Panc1 (cell line): ENCODE measurements at places on chromosomes 11 and 22.

DNA sequence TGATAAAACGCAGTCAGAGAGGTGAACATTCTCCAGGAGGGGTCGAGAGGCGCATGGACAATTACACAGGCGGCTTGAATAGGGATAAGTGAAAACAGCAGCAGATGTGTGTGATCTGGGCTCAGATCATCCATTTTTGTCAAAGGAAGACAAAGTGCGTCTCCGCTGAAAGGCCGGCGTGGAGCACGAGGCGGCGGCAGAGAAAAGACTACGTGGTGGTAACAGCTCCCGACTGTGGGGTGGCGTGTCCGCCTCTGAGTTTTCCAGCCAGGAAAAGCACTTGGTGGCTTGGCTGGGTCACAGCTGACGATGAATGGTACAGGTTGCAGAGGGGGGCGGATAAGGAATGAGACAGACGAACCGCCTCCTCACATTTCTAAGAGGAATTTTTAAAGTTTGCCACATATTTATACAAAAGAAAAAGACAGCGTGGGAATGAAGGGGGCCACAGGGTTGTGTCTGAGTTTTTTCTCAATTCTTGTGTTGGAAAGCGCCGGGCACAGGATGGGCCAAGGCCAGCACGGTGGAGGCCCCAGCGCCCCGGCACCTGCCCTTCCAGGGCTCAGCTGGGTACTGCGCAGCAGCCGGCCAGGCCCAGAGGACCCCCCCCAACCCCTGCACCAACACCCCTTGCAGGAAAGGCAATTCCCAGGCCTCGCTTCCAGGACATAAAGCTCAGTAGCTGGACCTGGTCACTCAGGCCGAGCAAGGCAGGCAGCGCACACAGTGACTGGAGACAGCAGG, 80.4 kb downstream of the TRMU start:
- DNase-seq, result no peak

- DNase-seq, result no peak
Measured at GRCh38 chr11:61125310-61125684, 23.0 kb downstream of the CD5 start.

DNA sequence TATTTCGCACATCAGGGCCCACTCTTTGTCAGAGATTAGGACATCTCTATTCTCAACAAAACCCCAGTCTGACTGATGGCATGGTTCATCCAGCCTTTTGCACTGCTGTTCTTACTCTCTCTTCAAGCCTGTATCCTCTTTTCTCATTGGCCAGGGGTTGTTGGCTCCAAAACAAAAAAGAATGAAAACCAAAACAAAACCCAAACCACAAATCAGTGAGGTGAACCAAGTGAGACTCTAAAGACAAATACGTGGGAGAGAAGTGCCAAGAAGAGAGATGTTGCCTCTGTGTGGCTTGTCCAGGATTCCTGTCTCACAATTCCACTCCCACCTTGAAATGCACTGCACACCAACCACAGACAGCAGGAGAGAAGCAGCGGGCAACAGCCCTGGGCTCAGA, 278.9 kb upstream of the NARS2 start:
- DNase-seq, result no peak

DNA sequence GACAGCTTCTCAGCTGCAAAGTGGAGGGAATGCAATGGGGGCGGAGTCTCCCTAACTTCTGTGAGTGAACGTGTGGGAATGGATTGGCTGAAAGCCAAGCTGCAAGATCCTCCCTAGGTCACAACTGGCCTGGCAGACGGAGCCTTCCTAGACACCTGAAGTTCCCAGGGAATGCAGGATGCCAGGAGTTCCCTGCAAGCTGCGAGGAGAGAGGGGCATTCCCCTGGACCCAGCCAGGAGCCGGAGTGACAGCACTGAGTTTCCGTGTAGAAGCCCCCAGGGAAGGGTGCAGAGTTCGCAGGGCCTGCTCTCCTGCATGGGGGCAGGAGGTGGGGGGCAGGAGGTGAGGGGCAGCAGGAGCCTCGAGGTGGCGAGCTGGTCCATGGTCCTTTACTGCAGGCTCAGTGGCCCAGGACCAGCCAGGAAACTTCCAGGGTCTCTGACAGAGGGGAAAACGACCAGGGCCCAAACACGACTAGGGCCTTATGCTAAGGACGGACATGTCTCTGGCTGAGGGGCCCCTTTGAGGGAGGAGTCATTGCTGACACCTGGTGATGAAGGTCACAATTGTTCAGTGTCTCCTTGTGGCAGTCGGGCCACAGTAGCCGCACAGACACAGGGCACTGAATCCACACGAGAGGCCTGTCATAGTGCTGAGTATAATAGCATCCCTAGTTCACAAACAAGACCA, 141.4 kb downstream of the FBXO7 start:
- DNase-seq, result no peak

DNA sequence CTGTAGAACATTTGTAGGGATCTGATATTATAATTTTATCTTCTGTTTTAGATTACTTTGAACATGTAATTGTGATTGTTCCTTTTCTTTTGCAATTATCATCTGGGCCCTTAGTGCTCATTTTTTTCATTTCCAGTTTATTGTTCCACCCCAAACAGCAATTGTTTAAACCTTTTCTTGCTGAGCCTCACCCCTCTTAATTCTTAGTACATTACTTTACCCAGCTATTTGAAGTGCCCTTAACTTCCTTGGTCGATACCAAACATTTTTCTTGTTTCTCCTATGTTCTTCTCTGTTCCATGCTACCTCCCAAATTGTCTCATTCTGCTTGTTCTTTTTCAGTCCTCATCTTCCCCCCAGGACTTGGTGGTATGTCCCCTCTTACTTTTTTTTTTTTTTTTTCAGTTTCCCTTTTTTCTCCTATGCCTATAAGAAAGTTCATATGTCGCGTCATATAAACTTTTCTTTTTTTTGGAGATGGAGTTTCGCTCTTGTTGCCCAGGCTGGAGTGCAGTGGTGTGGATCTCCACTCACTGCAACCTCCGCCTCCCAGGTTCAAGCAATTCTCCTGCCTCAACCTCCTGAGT, 3.5 kb downstream of the CUL5 start:
- DNase-seq, result no peak

- DNase-seq, result no peak
Measured at GRCh38 chr11:15055620-15056356, 17.6 kb upstream of the CALCB start.

- no peak for DNase-seq
Measured at GRCh38 chr11:35241083-35241482, 102.1 kb downstream of the CD44 start.

GRCh38 chr11:19648321-19648720, 64.3 kb upstream of the NAV2 start:
- no peak for DNase-seq

DNA sequence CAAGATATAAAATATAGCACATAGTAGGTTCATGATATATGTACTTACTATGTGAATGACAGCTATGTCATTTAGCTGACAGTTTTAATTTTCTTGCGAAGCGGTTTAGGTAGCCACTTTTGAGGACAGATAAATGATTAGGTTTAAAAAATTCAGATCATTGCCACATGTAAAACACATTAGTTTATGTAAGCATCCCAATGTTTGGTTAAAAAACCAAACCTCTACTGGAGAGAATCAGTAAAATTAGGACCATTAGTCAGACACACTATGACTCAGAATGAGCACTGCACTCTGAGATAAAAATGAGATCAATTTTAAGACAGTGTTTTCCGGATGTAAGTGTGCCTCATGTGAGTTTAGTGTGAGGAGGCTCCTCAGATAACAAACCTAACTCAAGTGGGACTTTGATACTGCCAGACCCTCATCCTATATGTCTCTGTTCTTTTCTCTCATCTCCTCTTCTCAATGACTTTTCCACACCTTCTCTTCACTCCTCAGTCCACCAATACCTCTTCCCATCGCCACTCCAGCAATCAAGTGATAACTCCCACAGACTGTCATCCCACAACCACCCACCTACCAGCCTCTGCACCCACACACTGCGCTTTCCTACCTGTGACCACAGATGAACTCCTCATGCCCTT, 6.8 kb upstream of the OR2AT4 start:
- no peak for DNase-seq

DNA sequence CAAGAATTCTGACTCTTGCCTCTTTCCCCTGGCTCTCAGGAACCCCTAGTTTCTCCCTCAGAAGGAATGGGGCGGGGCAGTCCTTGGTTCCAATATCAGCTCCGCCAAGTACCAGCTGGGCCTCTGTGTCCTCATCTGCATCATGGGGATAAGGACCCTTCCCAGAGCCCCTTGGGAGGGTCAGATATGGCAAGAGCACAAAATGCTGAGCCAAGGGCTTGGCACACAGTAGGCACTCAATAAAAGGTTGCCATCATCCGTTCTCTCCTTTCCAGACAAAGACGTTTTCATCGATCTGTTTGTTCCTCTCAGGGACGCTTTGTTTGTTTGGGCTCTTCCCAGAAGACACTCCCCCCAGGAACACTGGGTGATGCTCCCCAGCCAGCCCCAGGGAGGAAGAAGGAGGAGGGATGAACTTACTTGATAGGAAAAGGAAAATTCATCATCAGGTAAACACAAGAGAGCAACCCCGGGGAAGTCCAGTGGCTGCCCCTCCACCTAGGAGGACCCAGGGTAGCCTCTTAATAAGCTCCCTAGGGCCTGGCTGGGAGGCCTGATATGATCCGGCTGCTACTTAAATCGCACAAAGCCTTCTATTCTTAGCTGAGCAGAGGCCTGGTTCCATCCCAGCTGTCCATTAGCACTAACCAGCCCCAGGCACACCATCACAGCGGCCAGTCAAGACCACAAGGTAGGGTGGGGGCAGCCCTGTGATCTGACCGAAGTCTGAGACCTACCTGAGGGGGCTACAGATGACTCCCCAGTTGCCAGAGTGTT, 19.6 kb downstream of the GDPD5 start:
- DNase-seq, result no peak

DNA sequence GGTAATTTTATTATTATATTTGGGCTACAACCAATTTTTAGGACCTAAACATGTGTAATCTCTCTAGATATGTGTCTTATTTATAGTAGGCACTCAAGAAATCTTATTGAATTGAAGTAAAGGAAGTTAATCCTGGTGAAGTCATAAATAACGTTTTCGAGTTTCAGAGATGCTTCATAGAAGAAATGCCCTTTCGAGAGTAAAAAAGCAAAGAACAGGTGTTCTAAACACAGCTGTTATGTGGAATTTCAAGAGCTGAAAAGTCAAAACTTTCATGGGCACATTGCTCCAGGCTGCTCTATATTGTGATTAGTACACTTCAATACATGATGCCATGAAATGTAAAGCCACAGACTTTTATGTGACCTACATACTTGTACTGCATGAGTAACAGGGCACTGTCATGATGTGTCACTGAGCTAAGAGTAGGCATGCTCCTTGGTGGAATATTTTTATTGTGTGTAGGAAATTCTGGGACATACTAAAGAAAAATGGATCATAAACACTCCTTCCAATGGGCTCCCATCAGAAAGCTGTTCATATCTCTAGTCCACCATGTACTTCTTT, 7.2 kb upstream of the ELMOD1 start:
- peak; percentile 75 for DNase-seq

DNA sequence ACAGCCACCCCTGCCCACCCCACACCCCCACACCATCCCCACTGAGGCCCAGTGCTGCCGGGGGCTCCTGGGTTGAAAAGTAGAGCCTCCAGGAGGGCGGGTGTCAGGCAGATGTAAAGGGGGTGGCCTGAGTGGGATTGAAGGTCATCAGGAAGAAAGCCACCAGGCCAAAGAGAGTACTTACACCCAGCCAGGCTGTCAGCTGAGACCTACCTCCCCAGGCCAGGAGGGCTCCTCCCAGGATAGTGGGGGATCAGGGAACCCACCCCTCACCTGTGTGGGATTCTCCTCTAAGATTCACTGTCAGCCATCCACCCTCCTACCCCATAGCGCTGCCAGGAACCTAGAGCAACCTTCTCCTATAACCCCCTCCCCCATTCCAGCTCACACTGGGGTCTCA, 17.2 kb upstream of the FCHSD2 start:
- DNase-seq, result no peak

GRCh38 chr22:23268877-23269276, 88.6 kb downstream of the BCR start:
- DNase-seq, result no peak

DNA sequence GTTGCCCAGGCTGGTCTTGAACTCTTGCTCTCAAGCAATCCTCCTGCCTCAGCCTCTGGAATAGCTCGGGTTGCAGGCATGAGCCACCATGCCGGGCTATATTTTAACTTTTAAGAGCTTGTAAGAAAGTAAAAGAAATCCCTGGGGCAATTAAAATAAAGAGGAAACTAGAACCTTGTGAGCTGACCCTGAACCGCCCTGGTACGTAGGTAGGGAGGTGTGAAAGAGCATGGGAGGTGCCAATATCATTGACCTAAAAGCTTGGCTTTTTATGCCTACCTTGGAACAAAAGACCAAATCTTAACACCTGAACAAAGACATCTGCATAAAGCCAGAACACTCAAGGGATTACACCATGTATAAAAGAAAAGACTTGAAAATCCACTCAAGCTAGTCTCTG, 595.1 kb downstream of the SOX6 start:
- no peak for DNase-seq

DNA sequence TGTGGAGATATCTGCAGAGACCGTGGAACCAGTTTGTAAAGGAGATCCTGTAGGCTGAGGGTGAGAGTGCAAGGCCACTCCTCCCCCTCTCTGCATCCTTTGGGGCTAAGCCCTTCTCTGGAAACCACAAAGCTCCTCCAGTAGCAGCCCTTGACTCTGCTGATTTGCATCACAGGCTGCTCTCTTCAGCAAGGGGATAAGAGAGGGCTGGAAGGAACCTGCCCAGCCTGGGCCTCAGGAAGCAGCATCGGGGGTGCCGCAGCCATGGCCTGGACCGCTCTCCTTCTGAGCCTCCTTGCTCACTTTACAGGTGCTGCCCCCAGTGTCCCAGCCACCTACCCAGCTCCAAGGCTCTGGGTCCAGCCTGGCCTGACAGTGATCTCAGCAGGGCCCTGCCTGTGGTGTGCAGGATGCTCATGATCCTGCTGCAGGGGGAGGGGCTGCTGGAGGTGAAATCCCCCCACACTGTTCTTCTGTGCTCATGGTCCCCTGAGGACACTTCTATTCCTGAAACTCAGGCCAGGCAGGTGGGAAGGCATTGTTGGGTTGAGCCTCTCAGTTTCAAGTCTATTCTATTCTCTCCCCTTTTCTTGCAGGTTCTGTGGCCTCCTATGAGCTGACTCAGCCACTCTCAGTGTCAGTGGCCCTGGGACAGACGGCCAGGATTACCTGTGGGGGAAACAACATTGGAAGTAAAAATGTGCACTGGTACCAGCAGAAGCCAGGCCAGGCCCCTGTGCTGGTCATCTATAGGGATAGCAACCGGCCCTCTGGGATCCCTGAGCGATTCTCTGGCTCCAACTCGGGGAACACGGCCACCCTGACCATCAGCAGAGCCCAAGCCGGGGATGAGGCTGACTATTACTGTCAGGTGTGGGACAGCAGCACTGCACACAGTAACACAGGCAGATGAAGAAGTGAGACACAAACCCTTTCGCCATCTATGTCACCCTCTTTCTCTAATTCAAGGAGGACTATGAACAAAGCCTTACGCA, 68.5 kb upstream of the IGLL5 start:
- no peak for DNase-seq
